Right atrium auricular region (tissue), 2 donors: ENCODE measurements at places on chromosomes 5 and 9. TPM values are rescaled to one million over a fixed set of nuclear protein-coding genes. Genes with fewer than 3 reads are reported as not detected.

DNA sequence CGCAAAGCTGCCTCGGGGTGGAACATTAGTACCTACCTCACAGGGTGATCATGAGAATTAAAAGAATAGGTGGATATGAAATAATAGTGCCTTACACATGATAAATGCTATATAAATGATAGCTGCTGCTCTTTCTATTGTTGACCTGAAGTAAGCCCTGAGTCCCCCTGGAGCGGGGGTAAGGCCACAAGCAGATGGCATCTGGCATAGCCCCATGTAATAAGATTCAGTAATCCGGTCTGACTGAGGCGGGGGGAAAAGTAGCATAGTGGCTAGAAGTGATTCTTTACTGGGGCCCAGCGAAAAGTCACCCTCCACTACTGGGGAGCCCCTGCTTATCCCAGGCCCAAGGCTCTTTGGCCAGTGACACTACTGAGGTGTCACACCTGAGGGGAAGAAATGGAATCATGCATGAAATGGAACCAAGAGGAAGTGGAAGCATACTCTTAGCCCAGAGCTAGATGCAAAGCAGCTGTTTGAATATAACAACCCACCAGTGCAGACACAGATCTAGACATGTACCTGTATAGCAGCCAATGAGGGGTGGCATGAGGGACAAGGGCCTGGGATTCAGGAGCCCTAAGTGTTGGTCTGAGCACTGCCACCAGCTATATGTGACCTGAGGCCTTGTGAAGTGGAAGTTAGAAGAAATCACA is 16.1 kb upstream of the FGFR4 start:
- no peaks in the 10 kb centered on the region for H3K36me3 ChIP-seq
- no peaks in the 10 kb centered on the region for H3K4me1 ChIP-seq
- no peak overlapping the region for H3K27ac ChIP-seq
- no peaks in the 10 kb centered on the region for H3K27me3 ChIP-seq
- no peak for DNase-seq

DNA sequence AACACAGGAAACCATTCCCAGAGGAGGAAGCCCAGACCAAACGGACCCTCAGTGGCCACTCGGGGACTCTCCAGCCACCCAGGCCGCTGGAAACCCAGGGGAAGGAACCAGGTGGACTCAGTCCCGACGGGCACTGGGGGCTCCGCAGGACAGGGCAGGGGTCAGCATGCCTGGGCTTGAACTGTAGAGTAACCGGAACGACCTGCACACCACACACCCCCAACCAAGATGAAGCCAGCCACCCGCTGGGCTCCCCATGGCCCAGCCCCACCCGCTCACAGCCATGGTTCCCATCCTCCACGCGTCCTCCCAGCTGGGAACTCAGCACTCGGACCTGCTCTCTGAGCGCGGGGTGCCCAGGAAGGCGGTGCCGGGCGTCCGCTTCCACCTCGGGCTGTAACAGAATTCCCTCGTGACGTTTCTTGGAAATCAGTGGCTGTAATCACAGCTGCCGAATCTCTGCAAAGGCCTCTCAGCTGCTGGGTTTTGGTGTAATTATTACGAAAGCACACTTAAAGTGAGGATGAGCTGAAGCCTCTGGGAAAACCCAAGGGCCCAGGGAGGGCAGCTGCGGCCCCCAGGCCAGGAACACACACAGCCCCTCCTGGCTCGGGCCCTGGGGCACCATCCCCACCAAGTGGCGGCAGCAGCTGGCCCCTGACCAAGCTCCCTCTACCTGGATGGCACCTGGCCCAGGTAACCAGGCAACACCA is 13.8 kb downstream of the NACC2 start:
- DNase-seq: no peak
- H3K27me3 ChIP-seq: no peaks in the 10 kb centered on the region
- no peaks in the 10 kb centered on the region for H3K36me3 ChIP-seq

Gene HSPA5
- 128 TPM for total RNA-seq

Gene KLF4
- total RNA-seq: 95.5 TPM

Gene SEMA4D
- total RNA-seq: 22.1 TPM

- no peak overlapping the region for H3K27ac ChIP-seq
- no peaks in the 10 kb centered on the region for H3K27me3 ChIP-seq
- no peaks in the 10 kb centered on the region for H3K36me3 ChIP-seq
- no peaks in the 10 kb centered on the region for H3K4me1 ChIP-seq
- DNase-seq: no peak
Measured at GRCh38 chr9:89418474-89418845, 79.5 kb downstream of the SEMA4D start.
